ENCODE measurements at places on chromosomes 2 and 18.

DNA sequence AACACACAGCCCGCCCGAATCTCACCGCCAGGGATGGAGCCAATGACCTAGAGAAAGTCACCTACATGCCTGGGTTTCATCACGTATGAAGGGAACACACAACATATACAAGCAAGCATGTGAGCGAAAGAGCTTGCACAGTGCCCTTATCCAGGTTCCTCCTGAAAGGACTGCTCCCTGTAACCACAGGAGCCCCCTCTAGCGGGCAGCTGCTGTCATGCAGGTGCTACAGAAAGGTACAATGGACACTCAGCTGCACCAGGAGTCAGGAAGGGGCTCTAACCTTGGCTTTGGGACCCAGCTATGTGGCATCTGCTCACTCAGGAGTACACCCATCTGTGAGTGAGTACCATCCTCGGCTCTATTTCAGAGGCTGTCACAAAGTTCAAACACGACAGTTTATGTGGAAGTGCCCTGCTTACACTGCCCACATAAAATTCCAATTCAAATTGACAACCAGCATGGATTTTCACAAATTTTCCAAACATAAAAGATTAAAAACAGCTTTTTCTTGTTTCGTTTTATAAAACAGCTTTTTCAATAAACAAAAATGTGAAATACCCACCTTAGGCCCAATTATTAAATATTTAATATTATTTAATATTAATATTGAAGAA lies 3.5 kb downstream of the NDUFA10 start:
- DNase-seq: peak; percentile 52

DNA sequence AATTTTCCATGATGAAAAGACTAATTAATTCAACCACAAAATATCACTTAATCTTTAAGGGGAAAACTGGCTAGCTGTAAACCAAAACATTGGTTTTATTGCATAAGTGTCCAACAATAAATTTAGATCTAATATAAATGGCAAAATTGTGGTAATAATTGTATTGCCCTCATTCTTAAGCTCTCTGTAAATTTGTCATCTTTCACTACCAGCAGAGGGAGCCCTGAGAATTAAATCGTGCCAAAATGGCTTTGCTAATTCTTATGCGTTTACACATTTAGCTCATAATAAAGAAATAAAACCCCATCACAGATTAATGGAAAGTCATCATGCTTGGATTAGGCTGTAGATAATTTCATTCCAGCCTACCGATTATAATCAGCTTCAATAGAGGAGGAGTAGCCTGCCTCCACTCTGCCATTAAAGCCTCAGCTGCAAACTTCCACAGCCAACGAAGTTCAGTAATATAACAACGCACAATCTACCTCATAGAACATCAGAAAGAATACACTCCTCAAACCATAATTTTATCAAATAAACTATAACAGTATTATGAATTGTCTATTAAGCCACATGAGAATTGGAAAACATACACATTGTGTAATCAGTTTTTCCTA lies 70.0 kb upstream of the ATP5MC3 start:
- no peak for DNase-seq

DNA sequence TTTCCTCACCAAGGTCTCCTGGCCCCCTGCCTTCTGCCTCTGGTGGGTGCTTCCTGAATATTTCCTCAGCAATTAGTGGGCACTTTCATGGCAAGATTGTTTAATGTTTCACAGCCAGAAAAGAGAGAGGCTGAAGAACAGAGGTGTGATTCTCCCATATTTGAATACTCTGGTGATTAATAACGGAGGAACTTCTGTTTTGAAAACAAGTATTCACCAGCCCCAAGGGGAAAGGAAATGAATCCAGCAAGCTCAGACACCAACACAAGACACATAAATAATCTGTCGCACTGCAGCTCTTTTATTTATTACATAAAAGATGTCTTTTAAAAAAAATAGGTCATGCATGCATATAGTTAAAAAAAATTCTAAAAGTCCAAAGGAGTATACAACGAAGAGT lies 57.7 kb downstream of the MRPL35 start:
- DNase-seq: no peak

DNA sequence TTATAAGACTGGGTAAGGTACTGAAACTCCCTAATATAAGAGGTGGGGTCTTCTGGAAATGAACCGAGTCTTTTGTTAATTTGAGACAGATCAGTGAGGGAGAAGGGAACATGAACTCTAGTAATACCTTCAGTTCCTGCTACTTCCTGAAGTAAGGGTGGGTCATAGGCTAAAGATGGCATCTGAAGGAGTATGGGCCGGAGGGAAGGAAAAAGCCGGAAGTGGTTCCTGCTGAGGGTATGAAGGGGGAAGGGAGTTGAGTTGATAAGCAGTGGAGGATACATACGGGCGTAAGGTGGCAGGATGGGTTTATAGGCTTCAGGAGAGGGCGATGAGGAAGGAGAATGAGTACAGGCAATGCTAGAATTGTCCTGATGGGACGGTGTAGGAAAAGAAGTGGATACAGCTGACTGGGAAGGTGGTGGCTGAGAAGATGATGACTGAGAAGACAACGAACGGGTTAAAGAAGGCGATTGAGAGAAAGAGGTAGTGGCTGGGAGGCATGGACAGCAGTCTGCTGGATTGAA lies 58.2 kb downstream of the KYNU start:
- DNase-seq: no peak

GRCh38 chr2:201471732-201472393 lies 20.3 kb downstream of the STRADB start:
- no peak for DNase-seq

GRCh38 chr18:74899554-74899953 lies 301.9 kb downstream of the ZNF407 start:
- DNase-seq: no peak

DNA sequence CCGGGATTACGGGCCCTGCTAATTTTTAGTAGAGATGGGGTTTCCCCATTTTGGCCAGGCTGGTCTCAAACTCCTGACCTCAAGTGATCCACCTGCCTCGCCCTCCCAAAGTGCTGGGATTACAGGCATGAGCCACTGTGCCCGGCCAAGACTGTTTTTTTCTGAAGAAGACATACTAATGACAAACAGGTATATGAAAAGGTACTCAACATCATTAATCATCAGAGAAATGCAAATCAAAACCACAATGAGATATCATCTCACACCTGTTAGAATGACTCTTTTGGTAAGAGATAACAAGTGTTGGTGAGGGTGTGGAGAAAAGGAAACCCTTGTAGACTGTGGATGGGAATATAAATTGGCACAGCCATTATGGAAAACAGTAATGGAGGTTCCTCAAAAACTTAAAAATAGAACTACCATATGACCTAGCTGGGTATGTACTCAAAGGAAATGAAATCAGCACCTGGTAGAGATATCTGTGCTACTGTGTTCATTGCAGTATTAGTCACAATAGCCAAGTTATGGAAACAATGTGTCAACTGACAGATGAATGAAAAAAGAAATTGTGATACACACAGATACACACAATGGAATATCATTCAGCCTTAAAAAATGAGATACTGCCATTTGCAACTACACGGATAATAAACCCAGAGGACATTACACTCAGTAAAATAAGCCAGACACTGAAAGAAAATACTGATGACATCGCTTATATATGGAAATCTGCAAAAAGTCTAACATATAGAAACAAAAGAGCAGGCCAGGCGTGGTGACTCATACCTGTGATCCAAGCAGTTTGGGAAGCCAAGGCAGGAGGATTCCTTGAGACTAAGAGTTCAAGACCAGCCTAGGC lies 20.8 kb downstream of the SOS1 start:
- no peak for DNase-seq

Data from naive thymus-derived CD8-positive, alpha-beta T cell (primary cell).